ENCODE measurements at places on chromosomes 13 and 19. TPM values are rescaled to one million over a fixed set of nuclear protein-coding genes. Genes with fewer than 3 reads are reported as not detected.

GRCh38 chr13:30128591-30128990 is 178.8 kb downstream of the KATNAL1 start:
- H3K27ac ChIP-seq, result no peak overlapping the region
- H3K4me1 ChIP-seq, result peaks cover 3% of the 10 kb centered on the region
- no peak for DNase-seq
- no peak overlapping the region for H3K4me3 ChIP-seq
- no peaks in the 10 kb centered on the region for H3K36me3 ChIP-seq

The CYP2F1 gene
- total RNA-seq, result not detected

The ZNF283 gene
- total RNA-seq, result 10.4 TPM

DNA sequence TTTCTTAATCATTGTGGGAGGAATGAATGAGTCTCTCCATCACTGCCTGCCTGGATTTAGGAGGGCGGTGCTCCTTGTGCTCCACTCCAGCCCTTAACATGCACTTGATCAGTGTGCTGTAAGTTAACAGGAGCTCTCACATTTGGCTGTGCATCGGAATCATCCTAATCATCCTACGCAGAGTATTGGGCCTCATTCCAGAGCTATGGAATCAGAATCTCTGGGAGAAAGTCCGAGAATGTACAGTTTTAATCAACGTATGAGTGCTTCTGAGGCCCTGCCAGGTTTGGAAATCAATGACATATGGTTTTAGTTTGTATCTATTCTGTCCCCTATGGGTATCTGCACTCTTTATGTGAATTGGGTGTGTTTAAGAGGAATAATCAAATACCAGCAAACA is 34.9 kb upstream of the DCLK1 start:
- H3K4me1 ChIP-seq, result no peaks in the 10 kb centered on the region
- H3K36me3 ChIP-seq, result no peaks in the 10 kb centered on the region
- DNase-seq, result no peak
- H3K27ac ChIP-seq, result no peak overlapping the region
- no peak overlapping the region for H3K4me3 ChIP-seq

GRCh38 chr19:5154129-5154798 is 185.4 kb downstream of the KDM4B start:
- peak; percentile 58 for DNase-seq
- peaks cover 12% of the 10 kb centered on the region for H3K4me1 ChIP-seq
- no peak overlapping the region for H3K27ac ChIP-seq
- H3K4me3 ChIP-seq, result no peak overlapping the region
- H3K27me3 ChIP-seq, result no peaks in the 10 kb centered on the region
- peaks cover 28% of the 10 kb centered on the region for H3K36me3 ChIP-seq

The MATK gene
- total RNA-seq, result 4.0 TPM

- H3K4me1 ChIP-seq, result no peaks in the 10 kb centered on the region
- DNase-seq, result no peak
- no peak overlapping the region for H3K27ac ChIP-seq
- no peaks in the 10 kb centered on the region for H3K36me3 ChIP-seq
- no peak overlapping the region for H3K4me3 ChIP-seq
- H3K27me3 ChIP-seq, result no peaks in the 10 kb centered on the region
These were observed 72.1 kb downstream of the SLITRK1 start for GRCh38 chr13:83810136-83810535.

DNA sequence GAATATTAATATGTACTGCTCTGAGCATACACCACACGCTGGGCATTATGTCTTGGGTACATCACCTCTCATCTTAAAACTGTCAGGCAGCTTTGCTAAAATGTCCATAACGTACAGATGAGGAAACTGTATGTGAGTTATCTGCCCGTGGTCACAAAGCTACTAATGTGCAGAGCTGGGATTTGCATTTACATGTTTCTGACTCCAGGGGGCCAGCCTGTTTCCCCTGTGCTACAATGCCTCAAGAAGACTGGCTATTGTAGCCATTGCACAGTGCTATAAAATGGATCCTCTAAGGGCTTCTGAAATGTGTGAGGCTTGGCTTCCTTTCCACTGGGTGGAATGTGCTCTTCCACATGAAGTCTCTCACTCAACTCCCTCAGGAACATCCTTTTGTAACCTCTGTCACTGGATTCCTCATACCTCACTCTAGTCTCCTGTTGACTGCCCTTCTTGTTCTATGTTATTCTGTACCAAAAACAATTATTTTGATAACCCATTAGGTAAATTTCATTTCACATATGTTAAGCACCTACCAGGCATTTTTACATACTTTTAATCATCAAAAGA is 95.6 kb upstream of the HTR2A start:
- H3K4me3 ChIP-seq, result no peak overlapping the region
- no peaks in the 10 kb centered on the region for H3K36me3 ChIP-seq
- no peak for DNase-seq
- H3K27ac ChIP-seq, result no peak overlapping the region
- peaks cover 11% of the 10 kb centered on the region for H3K4me1 ChIP-seq
- H3K27me3 ChIP-seq, result peaks cover 2% of the 10 kb centered on the region

The CYP4F2 gene
- not detected for total RNA-seq
